ENCODE measurements at places on chromosomes 7 and 10.

DNA sequence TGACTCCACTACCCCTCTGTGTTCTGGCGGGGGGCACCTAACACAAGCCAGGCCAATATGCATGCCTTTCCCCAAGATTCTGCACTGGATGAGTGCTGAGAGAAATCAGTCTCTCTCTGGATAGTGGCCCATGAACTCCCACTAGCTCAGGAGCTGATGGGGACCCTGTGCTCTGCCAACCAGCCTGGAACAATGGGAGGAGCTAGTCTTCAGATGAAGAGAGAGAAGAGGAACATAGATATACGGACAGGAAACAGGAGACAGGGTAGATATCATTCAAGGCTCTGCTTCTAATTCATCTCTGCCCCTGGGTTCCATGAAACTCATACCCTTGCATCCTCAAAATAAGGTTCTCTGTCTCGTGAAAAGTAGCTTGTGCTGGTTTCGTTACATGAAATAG is 27.9 kb upstream of the PLXNA4 start:
- no peak for DNase-seq

- no peak for DNase-seq
These were observed 78.6 kb upstream of the GLCCI1 start for GRCh38 chr7:7889791-7890568.

DNA sequence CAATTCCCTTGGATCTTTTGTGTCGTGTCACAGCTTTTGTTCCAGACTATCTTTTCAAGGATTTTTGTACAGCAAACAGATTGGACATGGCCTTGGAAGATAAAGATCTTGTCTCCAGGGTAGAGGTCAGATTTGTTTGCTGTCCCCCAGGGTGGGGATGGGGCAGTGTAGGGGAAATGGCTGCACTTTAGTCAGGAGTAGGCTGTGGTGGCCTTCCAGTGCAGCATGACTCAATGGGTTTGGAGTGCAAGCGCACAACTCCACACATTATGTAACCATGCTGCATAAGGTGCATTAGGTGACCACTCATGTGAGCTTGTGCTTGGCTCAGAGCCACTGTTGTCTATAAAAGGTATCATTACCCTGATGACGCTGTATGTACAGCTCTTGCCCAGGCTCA is 23.9 kb upstream of the ADAMTS14 start:
- no peak for DNase-seq

- DNase-seq: no peak
These were observed 942.5 kb downstream of the KCNMA1 start for GRCh38 chr10:76695069-76695468.

DNA sequence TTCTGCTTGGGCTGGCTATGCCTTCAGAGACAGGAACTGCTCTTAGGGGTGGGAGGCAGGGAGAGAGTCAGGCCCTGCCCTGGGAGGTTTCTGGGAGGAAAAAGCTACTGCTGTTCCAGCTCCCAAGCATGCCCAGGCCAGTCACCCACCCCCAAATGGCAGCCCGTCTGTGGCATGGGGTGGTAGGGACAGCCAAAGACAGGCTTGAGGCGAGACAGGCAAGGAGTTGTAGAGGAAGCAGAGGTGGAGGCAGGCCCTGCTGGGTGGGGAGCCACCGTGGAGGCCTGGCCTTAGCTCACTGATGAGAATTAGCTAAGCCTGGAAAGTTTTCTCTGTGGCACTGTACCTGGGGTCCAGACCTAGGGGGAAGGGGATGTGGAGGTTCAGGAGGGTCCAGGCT is 6.6 kb upstream of the SAMD8 start:
- DNase-seq: no peak

DNA sequence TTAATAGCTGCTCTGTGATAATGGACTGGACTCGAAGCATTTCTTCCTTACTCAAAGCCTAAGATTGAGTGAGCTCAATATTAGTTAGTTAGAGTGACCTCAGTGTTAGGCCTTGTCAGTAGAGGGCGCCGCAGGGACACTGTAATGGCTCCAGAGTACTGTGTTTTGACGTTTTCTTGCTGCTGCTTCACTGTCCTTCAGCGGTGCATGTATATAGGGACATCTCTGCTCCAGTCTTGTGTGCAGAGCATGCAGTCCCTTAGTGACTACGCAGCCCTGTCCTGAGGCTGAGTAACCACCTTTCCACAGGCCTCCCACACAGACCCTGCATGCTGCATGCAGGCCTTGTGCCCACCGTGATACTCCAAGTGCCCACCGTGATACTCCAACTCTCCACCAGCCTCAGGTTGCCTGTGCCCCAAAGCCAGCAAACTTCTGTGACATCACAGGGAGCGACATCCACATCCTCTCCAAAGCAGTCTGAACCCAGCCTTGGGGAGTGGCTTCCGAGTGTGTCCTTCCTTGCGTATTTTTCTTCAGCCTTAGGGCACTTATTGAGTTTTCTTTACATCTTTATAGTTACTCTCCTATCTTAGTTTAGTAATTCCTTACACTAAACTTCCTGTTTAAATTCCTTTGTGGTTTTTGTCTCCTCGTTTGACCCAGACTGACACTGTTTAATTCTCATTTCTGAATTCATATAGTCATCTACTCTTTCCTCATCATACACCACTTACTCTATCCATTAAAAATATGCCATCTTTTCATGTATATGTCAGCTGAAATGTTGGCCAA is 118.2 kb downstream of the JAZF1 start:
- DNase-seq: peak; percentile 17

DNA sequence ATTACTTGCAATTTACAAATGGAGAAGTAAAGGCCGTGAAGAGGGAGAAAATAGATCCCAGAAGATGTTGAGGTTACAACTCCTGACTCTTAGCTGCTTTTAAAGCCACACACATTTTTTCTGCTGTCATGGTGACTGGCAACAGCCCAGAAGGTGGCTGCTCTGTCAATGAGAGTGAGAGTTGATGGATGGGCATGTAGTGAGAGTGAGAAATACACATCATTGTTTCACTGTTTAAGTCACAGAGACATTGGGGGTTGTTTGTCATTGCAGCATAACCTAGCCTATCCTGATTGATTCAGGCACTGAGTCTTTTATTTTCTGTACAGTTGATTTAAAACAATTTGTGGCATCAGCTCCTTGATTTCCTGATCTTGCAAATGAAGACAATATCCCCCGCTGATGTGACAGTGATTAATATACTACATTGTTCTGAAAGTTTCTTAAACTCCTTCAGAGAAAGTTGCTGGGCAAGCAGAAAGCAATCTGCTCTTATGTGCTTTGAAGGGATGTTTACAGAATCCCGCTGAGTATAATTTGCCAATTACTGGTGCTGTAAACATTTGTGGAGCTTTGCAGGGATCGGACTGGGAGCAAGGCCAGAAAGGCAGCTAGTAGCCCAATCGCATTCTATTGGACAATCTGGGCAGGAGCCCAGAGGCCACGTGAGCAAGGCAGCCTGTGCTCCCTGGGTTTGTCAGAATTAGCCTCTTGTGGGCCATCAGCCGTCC is 229.6 kb downstream of the PRPF18 start:
- DNase-seq: peak; percentile 19

DNA sequence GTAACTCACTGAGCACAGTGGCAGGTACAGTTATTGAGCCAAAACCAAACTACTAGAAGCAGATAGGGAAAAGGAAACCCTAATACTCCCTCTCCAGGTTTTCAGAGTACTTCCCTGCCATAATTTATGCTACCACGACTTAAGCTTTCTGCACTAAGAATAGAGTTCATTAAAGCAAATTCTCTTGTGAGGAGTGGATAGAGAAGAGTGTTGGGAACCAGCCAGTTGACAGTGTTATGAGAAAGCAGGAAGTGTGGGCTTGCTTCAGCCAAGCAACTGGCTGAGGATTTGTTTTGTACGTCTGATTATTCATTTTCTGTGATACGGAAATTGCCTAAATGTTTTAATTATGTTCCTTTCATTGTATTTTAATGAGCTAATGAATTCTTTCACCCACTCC is 280.5 kb downstream of the KIF20B start:
- no peak for DNase-seq

DNA sequence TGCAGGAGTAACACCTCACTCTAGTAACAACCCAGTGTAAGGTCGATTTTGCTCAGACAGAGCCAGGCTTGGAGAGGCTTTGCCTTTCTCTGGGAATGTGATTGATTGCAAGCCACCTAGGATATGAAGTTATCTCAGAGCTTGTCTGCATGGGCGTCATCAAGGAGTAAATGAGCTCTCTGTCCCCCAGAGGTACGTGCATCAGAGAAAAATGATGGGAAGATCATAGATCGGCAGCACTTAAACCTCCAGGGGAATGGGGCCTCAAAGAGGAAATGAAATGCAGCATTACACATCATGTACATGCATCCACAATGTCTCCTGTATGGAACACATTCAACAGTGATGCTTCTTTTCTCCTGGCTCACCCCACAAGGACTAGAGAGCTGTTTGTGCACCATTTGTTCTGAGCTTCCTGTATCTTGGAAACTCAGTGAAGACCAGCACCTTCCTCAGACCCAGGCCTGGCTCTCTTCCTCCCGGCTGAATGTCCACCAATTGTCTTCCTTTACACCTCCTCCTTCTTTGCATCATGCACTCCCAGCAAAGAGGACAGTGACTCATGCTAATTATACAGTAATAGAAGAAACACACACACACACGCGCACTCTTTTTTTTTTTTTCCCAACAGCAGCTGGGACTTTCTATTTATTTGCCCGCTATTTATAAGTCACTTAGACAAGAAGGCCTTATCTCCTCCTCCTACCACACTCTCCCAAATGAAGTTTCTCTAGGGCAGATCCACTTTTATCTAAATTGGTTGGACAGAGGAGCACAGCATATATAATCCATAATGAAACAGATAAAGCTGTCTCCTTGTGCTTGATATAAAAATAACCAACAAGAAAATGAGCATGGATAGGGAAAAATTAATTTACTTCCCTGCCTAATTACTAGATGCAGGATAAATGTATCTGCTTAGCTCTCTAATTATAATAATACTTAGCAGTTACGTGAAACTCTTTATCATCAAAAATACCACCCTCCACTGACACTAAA is 990.7 kb downstream of the CCSER2 start:
- DNase-seq: no peak

GRCh38 chr10:14309593-14309992 is 21.1 kb downstream of the FRMD4A start:
- DNase-seq: no peak

GRCh38 chr7:119578116-119578515 is 694.9 kb upstream of the KCND2 start:
- no peak for DNase-seq

- DNase-seq: no peak
These were observed 10.9 kb downstream of the SUFU start for GRCh38 chr10:102514487-102515311.

DNA sequence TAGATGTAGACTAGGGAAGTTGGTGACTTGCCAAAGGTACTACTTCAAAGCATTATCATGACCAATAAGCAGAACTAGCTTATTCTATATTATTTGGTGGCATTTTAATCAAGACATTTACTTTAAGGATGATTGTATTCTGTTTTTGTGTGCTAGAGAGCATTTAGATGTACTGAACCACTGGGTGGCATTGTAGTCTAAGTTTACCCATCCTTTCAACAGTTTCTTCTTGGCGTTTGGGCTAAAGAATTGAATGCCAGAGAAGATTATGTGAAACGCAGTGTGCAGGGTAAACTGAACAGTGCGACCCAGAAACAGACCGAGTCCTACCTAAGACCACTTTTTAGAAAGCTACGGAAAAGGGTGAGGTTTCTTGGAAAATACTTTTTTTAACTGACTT is 26.8 kb downstream of the PRPF18 start:
- DNase-seq: no peak

DNA sequence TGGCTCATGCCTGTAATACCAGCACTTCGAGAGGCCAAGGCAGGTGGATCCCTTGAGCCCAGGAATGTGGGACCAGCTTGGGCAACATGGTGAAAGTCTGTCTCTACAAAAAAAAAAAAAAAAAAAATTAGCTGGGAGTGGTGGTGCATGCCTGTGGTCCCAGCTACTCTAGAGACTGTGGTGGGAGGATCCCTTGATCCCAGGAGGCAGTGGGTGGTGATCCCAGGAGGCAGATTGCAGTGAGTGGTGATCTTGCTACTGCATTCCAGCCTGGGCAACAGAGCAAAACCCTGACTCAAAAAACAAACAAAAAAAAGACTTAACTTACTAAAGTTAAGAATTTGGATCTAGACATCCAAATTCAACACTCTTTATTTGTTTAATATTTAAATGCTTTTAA is 10.2 kb upstream of the ADO start:
- no peak for DNase-seq

DNA sequence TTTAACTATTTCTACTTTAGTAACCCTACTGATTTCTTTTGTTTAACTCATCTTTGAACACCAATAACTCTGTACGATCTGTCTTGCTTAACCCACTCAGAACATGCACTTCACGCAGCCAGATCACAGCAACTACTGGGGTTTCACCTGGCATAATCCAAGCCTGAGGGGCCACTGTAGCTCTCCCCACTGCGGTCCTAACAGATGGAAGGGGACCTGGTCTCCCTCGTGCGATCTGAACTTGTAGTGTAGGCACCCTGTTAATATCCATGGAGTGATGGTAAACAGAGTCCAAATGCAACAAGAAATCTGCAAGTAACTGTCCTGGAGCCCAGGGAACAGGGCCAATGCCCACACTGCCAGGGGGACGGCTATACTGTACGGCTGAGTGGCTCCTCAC is 45.5 kb downstream of the INSIG1 start:
- no peak for DNase-seq

DNA sequence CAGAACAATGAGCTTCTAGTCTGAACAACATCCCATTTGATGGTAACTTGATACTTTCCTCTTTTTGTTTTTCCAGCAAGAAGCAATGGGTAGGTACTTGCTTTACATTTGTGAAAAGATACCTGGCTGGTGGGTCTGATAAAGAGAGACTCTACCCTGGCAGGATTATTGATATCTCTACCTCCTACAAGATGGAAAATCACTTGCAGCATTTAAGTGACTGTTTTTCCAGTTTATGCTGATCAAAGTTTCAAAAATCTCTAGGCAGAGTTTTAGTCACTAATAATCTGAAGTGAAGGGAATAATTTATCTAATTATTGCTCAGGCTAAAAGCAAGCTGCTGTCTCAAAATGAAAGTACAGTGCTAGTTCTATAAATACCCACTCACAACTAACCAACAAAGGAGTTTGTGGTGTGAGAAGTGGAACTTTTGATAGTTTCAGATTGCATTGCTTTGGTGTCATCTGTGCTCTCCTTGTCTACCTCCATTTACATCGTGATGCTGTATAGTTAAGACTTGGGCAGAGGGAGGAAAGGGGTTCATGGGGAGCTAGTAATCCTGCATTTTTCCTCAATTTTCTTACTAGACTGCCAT is 86.0 kb upstream of the ANKRD1 start:
- no peak for DNase-seq

GRCh38 chr10:32956365-32957197 is 1.4 kb downstream of the ITGB1 start:
- no peak for DNase-seq
